ENCODE measurements at places on chromosomes 5 and 9.

- no peak for DNase-seq
Observed at GRCh38 chr9:126763130-126763764, 41.6 kb upstream of the ZBTB43 start.

GRCh38 chr5:56673171-56673570, 142.2 kb upstream of the MAP3K1 start:
- DNase-seq, result no peak

- DNase-seq, result no peak
Observed at GRCh38 chr9:114571391-114571790, 16.2 kb upstream of the ATP6V1G1 start.

- DNase-seq, result no peak
Observed at GRCh38 chr5:115170134-115170928, 623 bp upstream of the TRIM36 start.

GRCh38 chr5:29005386-29005785, 1967.0 kb upstream of the CDH9 start:
- DNase-seq, result no peak

DNA sequence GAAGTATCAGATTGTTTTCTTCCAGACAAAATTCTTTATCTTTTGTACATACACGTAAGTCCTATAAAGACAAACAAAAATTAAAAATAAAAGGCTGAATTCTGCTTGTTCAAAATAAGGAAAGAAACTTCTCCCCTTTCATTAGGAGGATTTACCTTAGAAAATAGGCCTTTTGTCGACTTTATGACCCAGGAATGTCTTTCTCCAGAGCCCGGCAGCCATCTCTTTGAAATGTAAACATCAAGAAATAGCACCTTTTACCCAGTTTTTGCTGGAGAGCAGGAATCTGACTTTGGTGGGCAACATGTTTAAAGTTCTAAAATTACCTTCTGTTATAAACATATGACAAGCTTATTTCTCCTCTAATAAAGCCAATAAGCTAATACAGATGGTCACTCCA, 373.0 kb upstream of the FTMT start:
- DNase-seq, result no peak

DNA sequence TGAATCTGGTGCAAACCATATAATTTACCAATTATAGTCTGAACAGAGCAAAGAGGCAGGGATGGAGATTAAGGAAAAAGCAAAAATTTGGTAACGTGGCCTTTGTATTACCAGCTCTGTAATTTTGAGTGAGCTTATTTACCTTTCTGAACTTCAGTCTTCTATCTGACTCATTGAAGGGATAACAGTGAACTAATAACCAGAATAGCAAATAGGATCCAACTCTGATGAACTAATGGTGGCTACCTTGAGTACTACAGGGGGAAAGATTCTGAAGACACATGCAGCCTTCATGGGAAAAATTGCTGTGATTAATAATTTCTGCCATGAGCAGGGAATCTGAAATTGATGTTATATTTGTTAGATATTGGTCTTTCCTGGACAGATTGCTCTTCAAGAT, 23.0 kb upstream of the LARP1 start:
- DNase-seq, result no peak

- no peak for DNase-seq
Observed at GRCh38 chr5:15510831-15511230, 10.9 kb downstream of the FBXL7 start.

- no peak for DNase-seq
Observed at GRCh38 chr5:52457810-52458209, 329.9 kb upstream of the ITGA1 start.

DNA sequence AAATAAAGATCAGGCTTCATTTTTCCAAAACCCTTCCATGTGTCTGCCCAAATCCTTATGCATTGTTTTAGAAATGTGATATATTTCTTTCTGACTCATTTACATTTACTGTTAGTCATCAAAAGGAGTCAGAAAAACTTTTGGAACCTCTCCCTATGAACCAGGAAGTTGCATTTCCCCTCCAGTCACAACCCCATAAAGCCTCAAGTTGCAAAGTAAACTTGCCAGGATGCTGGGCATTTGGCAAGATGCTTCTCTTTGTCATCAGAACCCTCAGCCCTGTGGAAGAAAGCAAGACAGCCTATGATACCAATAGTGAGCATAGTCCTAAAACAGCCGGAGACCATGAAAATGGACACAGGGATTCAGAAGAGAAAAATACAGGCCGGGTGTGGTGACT, 84.2 kb downstream of the MUSK start:
- DNase-seq, result peak; percentile 92

GRCh38 chr5:170404398-170404797, 15.2 kb upstream of the KCNMB1 start:
- no peak for DNase-seq

DNA sequence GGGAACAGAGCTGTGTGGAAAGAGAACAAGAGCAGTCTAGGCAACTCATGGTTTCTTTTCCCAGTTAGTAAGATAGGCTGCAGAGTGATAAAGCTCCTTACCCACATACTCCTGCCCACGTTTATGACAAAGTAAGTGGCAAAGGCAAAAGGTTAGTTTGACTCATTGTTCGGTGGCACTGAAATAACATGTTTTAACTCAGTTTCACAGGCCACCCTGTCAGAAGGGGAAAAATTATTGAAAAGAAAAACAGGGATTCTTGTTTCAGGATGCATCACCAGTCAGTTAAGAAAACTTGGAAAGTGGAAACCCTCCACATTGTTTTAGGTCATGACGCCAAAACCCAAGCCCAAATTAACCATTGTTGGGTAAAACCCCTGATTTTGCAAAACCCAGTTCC, 22.3 kb upstream of the DAB2 start:
- no peak for DNase-seq

GRCh38 chr9:114521846-114522245, 16.6 kb upstream of the WHRN start:
- no peak for DNase-seq

GRCh38 chr5:173916233-173916632, 28.1 kb downstream of the CPEB4 start:
- DNase-seq, result no peak

DNA sequence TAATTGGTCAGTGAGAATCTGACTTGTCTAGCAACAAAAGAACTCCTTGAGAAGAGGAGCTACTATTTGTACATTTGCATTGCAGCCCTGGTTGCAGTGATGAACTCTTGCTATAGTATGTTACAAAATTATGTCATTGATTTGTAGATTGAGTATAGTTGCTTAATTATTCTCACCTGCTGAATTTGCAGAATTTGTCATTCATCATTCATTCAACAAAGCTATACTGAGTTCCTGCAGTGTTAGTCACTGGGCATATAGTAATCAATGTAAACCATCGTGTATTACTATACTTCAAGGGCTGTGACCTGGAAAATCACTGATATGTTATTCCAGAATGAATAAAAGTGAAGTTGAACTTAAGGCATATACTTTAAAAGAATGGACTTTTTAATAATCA, 50.1 kb downstream of the SLC1A3 start:
- DNase-seq, result no peak

DNA sequence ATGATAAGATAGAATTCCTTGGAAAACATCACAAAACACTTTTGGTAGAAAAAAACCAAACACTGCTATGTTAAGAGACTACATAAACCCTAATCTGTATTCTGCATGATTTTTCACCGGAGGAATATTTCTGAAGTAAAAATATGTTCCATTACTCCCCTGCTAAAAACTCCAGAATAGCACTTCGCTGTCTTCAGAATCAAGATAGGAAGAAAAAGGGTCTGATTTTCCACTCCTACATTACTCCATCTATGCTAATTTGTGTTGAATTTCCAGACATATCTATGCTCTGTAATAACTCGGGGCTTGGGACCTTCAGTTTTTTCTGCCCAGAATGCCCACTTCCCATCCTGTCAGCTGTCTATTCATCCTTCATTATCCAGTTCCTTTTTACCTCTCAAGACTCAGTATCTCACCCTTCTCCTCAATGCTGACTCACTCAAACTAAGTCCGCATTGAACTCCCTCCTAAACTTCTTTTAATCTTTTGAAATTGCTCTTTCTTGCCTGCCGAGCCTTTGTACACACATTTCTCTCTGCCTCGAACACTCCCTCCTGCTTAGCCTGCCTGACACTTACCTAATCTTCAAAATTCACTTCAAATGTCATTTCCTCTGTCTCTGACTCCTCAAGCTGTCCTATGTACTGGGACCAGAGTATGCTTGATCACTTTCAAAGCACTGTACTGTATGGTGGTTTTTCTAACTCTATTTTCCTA, 171.0 kb downstream of the ARRDC3 start:
- no peak for DNase-seq

GRCh38 chr5:166772770-166773169, 1518.7 kb upstream of the WWC1 start:
- no peak for DNase-seq

- DNase-seq, result no peak
Observed at GRCh38 chr5:19261879-19262278, 726.1 kb downstream of the CDH18 start.

DNA sequence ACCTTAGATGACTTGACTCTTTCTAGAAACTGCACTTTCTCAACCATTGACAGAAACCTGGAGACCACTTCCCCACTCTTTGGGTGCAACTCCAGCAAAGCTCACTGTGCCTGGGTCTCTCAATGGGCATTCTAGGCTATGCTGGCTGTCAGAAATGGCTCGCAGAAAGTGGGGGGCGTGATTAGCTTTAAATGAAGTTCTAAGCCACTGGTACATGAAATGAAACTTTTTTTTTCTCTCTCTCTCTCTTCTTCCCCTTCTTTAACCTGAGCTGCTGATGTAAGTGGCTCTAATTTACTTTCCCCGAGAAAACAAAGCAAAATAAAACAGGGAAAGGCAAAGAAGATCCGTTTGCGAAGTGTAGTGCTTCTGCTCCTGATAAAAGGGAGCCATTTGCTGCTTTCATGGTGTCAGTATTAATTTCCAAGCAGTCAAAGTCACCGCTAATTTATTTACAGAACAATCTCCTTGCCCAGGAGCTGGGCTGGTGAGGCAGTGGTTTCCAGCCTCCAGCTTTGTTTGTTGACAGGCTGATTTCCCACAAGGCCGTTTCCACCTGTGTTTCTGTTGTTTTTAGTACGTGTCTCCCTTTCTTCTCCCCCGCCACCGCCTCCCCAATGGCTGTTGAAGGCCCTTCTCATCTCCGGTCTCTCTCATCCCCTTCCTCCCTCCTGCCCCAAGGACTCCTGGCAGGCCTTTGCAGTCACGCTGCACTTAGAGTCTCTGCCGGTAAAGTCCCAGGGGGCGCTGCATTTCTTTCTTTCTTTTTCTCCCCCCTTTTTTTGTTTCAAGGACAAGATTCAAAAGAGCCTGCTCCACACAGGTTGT, 422.9 kb downstream of the EBF1 start:
- DNase-seq, result no peak

- DNase-seq, result no peak
Observed at GRCh38 chr9:89052470-89053097, 61.3 kb downstream of the S1PR3 start.

DNA sequence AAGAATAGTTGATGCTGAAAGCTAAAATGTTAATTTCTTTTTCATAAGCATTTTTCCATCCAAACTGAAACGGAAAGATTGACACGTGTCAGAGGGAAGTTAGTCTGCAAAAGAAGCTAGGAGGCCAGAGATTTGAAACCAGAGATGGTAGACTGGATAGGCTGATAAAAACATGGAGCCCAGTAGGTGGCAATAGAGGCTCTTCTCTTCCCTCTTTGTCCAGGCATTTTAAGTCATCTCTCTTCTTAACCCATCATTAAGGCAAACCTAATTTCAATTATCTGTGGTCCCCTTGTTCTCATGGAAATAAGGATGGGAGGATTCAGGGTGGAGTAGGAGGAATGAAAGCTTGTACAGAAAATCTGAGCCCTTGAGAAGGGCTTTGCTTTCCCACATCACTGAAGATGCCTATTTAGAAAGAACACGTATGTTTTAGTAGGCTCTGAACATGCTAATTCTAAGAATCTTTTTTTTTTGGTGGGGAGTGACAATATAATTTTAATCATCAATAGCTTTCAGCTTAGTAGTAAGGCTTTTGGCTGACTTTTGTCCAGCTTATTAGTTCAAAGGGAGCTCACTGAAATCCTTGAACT, 66.6 kb downstream of the ZNF474 start:
- DNase-seq, result no peak

DNA sequence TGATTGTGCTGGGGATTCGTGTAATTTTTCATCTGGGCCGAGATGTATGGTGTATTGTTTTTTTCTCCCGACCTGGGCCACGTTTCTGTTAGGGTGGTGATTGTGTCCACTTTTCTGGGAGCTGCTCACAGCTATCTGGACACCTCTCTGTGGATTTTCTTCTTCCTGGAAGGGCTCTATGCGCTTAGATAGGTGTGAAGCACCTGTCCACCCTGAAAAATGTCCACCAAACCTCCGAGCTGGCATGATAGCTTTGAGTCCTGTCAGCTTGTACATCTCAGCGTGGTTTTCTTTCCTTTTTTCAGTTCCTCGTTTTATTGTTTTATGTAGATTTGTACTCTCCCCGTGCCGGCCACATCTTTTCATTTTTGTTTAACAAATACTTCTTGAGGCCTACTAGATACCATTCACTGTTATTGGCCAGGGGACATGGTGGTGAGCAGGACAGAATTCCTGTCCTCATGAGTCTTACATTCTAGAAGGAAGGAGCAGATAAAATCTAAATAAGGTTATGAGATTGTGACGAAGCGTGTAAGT, 1.1 kb downstream of the UGCG start:
- DNase-seq, result no peak

DNA sequence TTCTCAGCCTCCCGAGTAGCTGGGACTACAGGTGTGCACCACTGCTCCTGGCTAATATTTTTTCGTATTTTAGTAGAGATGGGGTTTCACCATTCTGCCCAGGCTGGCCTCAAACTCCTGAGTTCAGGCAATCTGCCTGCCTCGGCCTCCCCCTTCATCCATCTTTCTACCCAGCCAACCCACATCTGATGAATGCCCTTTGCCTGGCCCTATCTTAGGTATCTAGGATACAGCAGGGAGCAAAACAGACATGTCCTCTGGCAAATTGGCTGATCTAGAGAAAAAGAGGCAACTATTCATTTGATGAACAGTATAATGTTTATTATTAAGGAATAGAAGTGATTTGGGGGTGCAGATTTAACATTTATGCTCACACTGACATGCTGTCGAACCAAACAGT, 123.0 kb downstream of the TRIO start:
- DNase-seq, result no peak

- no peak for DNase-seq
Observed at GRCh38 chr9:69089491-69089890, 53.9 kb downstream of the FXN start.

DNA sequence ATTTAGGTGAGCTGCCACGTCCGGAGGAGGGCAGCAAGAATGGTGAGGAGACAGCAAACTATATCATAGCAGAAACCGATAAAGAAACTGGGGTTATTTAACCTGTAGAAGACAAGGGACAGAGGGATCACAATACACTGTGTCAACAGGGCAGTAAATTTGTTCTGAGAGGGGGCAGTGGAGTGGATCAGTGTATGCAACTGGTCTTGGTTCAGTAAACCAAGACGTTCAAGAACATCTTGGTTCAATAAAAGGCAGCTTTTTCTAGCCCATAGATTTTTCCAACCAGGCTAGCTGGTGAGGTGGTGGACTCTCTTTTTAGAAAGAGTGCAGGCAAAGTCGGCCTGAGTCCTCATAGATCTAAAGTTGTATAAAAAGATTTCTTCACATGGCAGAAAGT, 55.3 kb downstream of the PLAC8L1 start:
- no peak for DNase-seq
